ENCODE measurements at places on chromosomes 4 and X. TPM values are rescaled to one million over a fixed set of nuclear protein-coding genes. Genes with fewer than 3 reads are reported as not detected.
A peak's percentile ranks its signal among the peaks of the same experiment; 100 is the strongest.

GRCh38 chr4:1000686-1001260 lies 7.6 kb upstream of the SLC26A1 start:
- H3K36me3 ChIP-seq, result no peaks in the 10 kb centered on the region
- no peak overlapping the region for H3K27ac ChIP-seq
- peaks cover 30% of the 10 kb centered on the region for H3K4me1 ChIP-seq
- peaks cover 58% of the 10 kb centered on the region for H3K27me3 ChIP-seq
- H3K4me3 ChIP-seq, result no peak overlapping the region

GRCh38 chr4:6561173-6561516 lies 13.8 kb upstream of the MAN2B2 start:
- no peak for DNase-seq
- no peak overlapping the region for H3K27ac ChIP-seq
- no peaks in the 10 kb centered on the region for H3K36me3 ChIP-seq
- H3K4me3 ChIP-seq, result no peak overlapping the region

DNA sequence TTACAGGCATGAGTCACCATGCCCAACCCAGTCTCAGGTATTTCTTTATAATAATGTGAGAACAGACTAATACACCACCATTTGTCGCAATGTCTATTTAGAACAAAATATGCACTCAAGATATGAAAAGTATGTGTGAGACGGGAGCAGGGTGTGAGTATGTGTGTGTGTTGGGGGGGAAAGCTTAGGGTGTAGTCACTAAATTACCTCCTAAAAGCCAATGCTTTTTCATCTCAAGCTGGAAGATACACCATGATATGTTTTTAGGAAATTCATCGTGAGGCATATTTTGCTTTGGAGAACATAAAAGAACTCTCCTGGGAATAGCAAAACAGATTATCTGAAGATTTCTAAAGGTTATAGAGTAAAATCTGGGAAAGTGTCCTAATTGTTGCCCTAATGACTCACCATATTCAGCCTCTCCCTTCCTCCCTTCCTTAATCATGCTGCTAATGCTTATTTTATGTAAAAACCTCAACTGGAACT lies 262.7 kb downstream of the PDHA2 start:
- H3K4me1 ChIP-seq, result no peaks in the 10 kb centered on the region
- DNase-seq, result no peak
- no peaks in the 10 kb centered on the region for H3K36me3 ChIP-seq
- H3K27me3 ChIP-seq, result no peaks in the 10 kb centered on the region
- H3K27ac ChIP-seq, result no peak overlapping the region

DNA sequence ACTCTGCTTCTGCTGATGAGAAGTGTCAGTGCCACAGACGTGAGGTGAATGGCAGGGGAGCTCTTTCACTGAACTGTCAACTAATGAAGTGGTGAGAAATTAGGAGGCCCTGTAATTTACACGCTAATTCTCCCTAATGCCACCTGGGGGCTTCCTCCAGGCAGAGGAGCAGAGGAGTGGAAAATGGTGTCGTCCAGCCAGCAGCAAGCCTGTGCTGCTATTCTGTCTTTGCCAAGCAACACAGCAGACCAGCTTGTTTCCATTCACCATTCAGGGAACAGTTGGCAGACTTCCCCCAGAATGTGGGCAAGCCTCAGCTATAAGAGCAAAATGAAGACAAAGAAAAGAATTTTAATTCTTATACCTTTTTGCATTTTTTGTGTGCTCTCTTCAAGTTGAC lies 245.2 kb upstream of the TET2 start:
- no peak for DNase-seq
- no peaks in the 10 kb centered on the region for H3K4me1 ChIP-seq
- no peaks in the 10 kb centered on the region for H3K27me3 ChIP-seq
- no peaks in the 10 kb centered on the region for H3K36me3 ChIP-seq

DNA sequence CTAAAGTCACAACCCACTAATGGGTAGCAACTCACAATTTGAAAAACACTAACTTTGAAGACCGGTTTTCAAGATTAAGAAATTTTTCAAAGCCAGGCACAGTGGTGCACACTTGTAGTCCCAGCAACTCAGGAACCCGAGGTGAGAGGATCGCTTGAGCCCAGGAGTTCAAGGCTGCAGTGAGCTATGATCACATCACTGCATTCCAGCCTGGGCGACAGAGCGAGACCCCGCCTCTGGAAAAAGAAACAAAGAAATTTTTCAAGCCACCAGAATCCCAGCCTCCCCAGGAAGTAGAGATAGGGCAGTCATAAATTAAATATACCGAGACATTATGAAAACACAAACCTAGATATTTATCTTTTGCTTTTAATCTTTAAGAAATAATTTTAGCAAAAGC lies 13.0 kb downstream of the SMARCA1 start:
- H3K27ac ChIP-seq, result no peak overlapping the region
- H3K27me3 ChIP-seq, result no peaks in the 10 kb centered on the region
- H3K4me1 ChIP-seq, result no peaks in the 10 kb centered on the region
- no peaks in the 10 kb centered on the region for H3K36me3 ChIP-seq

DNA sequence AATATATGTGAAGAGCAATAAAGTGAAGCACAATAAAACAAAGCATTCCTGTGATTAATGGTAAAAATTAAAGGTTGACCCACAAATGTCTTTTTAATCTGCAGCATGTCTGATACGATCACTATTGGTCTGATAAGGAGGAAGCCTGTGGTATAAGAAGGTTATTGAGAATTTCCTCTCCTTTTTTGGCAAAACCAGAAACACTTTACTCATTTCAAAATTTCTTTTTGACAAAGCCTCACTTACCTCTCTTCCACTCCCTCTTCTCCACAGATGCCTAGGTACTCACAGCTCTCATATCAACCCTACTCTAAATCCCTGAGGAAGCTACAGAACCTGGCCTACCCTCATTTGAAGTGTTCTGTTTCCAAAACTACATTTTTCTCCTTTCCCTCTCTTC lies 56.1 kb downstream of the TSPAN5 start:
- no peak overlapping the region for H3K27ac ChIP-seq
- no peak overlapping the region for H3K4me3 ChIP-seq
- no peak for DNase-seq

DNA sequence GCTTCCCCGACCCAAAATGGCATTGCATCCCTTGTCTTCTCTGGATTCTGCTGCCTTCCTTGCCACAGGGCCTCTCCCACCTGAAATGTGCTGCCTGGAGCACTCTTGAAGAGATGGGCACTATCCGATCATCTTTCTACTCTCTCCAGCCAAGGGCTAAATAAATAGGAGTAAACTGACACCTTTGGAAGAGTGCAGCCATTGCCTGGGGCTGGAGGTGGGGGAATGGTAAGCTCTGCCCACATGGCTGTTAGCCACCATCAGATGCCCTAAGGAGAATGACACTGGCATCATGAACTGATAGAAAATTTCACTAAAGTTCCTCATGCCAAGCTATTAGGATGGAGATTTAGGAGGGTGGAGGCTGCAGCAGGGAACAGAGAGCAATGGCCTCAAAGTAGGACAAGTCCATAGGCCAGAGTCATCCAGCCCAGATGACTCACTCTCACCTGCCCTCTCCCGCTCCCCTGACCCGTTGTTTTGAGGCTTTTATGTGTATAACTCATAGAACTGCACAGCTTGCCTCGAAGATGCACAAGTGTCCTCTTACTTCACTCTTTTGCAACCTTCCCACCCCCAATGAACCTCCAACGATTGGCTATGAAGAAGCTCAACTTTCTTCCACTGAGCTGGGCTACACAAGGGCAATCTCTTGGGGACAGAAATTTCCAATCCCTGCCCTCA lies 822 bp upstream of the PFKFB1 start:
- no peak overlapping the region for H3K4me3 ChIP-seq
- peaks cover 4% of the 10 kb centered on the region for H3K4me1 ChIP-seq
- DNase-seq, result no peak
- H3K27ac ChIP-seq, result no peak overlapping the region
- H3K27me3 ChIP-seq, result no peaks in the 10 kb centered on the region

- H3K4me1 ChIP-seq, result peaks cover 24% of the 10 kb centered on the region
- no peaks in the 10 kb centered on the region for H3K36me3 ChIP-seq
- H3K27ac ChIP-seq, result no peak overlapping the region
- peak overlapping the region; percentile 5 for H3K4me3 ChIP-seq
These were observed 11.1 kb upstream of the FAM3A start for GRCh38 chrX:154526901-154527675.

DNA sequence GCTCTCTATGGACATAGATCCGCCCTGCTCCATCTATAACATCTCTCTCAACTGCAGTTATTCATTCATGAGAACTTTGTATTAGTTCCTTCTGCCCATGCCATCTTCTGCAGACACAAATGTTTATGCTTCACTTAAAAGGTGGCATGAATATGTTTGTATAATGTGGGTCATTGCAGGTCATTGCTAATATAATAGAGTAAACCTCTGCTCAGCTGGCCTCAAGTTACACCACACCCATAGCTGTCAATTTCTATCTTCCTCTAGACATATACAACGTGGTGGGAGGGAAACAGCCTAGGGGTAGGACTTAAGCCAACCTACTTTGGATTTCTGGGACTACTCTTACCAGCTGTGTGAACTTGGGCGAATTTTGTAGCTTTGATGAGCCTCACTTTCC lies 129.8 kb downstream of the ATXN3L start:
- no peaks in the 10 kb centered on the region for H3K4me1 ChIP-seq
- no peak for DNase-seq
- no peak overlapping the region for H3K27ac ChIP-seq
- H3K27me3 ChIP-seq, result no peaks in the 10 kb centered on the region
- H3K36me3 ChIP-seq, result no peaks in the 10 kb centered on the region

DNA sequence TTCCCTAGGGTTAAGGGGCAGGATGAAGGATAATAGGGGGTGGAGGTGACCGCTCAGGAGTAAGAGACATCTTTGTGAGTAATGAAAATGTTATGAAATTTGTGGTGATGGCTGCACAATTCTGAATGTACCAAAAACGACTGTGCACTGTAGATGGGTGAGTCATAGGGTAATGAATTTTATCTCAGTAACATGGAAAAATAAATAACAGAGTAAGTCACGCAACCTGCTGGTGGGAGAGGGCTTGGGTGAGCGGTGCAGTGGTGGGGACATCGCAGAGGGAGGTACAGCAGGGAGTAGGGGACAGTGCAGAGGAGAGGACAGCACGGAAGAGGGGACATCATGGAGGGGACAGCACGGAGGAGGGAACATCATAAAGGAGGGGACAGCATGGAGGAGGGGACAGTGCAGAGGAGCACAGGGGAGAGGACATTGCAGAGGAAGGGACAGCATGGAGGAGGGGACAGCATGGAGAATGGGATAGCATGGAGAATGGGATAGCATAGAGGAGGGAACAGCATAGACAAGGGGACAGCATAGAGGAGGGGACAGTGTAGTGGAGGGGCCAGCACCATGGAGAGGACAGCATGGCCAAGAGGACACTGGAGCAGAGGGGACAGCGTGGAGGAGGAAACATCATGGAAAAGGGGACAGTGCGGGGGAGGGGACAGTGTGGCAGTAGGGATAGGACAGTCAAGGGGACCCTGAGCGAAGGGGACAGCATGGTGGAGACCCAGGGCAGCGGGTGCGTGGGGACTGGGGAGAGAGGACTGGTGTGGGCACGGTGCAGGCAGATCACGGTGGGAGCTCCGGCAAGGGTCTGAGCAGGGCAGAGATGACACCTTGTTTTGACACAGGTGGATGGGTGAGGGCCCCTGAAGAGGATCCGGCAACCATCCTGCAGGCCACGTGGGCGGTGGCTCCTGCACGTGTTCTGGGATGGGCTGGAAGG lies 68.5 kb upstream of the MXD4 start:
- no peaks in the 10 kb centered on the region for H3K27me3 ChIP-seq
- no peak for DNase-seq
- H3K4me3 ChIP-seq, result no peak overlapping the region
- peaks cover 13% of the 10 kb centered on the region for H3K36me3 ChIP-seq

DNA sequence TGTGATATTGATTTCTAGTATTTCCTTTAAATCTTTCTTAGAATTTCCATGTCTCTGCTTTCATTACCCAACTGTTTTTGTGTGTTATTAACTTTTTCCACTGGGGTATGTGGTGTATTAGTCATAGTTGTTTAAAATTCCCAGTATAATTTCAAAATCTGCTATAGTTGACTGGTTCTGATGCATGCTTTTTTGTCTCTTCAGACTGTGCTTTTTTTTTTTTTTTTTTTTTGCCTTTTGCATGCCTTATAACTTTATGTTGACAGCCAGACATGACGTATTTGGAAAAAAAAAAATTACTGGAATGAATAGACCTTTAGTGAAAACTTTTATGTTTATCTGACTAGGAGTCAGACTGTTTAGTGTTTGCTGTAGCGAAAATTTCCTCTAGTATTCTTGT lies 580.4 kb downstream of the ANKRD50 start:
- no peak overlapping the region for H3K4me3 ChIP-seq
- no peaks in the 10 kb centered on the region for H3K36me3 ChIP-seq
- DNase-seq, result no peak
- no peaks in the 10 kb centered on the region for H3K27me3 ChIP-seq
- H3K4me1 ChIP-seq, result no peaks in the 10 kb centered on the region

GRCh38 chr4:129364747-129365452 lies 268.9 kb downstream of the C4orf33 start:
- H3K4me3 ChIP-seq, result no peak overlapping the region
- no peak overlapping the region for H3K27ac ChIP-seq
- no peaks in the 10 kb centered on the region for H3K27me3 ChIP-seq
- no peaks in the 10 kb centered on the region for H3K4me1 ChIP-seq
- H3K36me3 ChIP-seq, result no peaks in the 10 kb centered on the region
- no peak for DNase-seq

DNA sequence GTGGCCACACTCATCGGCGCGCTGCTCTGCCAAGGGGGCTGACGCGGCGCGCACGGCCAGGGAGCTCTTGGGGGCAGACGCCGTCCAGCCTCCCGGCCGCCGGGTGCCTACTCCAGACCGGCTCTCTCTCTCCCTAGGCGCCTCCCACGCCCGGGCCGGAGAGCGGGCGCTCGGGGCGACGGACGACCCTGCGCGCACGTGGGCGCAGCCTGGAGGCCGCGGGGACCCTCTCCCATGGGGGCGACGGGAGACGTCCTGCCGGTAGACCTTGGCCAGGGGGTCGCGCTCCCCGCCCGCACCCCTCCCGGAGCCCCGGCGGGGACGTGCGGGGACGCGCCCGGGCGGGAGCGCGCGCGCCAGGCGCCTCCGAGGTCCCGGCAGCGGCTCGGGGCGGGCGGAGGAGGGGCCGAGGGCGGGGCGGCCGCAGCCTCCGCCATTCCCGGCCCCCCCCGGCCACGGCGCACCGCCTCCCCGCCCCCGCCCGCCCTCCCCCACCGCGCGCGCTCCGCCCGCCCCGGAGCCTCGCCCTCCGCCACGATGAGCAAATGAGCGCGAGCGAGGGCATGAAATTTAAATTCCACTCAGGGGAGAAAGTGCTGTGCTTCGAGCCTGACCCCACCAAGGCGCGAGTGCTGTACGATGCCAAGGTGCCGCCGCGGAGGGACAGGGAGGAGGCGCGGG lies at the start of gene MSL3:
MSL3 (plus strand) TSS at position 519 of the 681 bp plus-strand sequence; CDS start at position 546, 27 bp downstream.
- H3K27me3 ChIP-seq, result no peaks in the 10 kb centered on the region
- H3K4me3 ChIP-seq, result peak within 1 kb of the TSS; percentile 95
- peak; percentile 64 for DNase-seq
- peaks cover 11% of the 10 kb centered on the region for H3K36me3 ChIP-seq
- H3K27ac ChIP-seq, result peak within 1 kb of the TSS; percentile 93

- DNase-seq, result no peak
- no peaks in the 10 kb centered on the region for H3K36me3 ChIP-seq
- H3K27me3 ChIP-seq, result peaks cover 2% of the 10 kb centered on the region
- peaks cover 35% of the 10 kb centered on the region for H3K4me1 ChIP-seq
These were observed 1.9 kb downstream of the EFNB1 start for GRCh38 chrX:68830419-68831404.

The ASB9 gene
- not detected for total RNA-seq

The CT45A9 gene
- not detected for total RNA-seq

The KLF8 gene
- 6.2 TPM for total RNA-seq
